ENCODE measurements at places on chromosomes 5 and 9.

DNA sequence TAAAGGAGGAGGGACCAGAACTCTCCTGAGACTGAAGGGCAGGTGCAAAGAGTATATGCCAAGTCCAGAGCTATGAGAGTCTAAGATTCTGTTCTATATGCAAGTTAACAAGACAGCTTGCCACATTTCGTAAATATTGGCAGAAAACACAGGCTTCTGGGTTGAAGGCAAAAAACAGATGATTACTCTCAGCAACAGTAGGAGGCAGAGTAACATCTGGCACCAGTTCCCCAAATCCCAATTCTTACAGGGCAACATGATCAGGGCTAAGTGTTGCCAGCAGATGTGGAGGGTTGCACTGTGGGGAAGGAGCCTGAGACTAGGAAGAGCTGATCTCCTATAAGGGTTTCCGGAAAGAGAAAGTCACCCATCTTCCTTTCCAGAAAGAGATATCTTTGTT, 179.4 kb downstream of the PJA2 start:
- no peak for DNase-seq

DNA sequence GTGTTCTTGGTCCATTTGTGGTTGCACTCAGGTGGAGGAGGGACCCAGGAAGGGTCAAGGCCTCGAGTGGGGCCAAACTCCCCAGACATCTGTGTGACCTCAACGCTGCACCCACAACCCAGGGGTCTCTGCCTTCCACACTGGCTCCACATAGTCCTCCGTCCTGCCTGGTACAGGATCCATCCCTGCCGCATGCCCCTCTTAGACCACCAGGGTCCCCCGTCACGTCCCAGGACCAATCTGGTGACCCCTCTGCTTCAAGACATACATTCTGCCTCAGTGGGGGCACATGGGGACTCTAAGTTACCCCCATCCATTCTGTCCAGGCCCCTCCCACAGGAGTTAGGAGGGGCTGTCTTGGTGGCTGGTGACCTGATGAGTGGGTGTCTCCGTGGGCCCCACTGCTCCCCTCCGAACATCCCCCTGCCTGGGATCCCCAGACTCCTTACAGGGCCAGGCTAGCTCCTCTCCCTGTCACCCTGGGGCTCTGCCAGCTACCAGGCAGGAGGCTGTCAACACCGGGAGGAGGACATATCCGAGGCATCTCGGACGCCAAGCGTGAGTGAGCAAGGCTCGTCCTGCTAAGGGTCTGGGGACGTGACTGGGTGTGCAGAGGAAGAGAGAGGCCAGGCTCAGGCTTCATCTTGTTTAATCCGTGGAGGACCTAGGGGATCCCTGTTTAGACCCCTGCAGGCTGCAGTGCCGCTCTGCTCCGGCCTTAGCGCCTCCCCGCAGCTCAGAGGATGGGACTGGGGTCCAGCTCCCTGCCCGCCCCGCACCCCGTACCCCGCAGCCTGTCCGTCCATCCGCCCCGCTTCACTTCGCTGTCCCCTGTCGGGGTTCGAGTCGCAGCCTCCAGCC, 32.3 kb downstream of the TSPAN17 start:
- no peak for DNase-seq

DNA sequence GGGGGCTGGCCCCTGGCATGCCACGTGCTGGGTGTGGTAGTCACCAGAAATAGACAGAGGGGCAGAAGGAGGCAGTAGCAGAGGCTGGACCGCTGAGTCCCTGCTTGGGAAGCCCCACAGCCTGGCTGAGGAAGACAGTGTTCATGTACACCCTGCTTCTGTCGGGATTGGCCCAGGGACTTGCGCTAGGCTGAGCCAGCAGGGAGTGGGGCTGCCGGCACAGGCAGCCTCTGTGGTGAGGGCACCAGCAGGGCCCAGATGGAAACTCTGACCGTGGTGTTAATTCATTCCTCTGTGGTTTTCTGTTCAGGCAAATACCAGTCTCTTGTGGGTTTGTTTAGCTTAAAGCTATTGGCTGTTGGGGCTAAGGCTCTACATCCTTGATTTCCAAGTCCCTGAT, 108.6 kb upstream of the RAD23B start:
- no peak for DNase-seq

DNA sequence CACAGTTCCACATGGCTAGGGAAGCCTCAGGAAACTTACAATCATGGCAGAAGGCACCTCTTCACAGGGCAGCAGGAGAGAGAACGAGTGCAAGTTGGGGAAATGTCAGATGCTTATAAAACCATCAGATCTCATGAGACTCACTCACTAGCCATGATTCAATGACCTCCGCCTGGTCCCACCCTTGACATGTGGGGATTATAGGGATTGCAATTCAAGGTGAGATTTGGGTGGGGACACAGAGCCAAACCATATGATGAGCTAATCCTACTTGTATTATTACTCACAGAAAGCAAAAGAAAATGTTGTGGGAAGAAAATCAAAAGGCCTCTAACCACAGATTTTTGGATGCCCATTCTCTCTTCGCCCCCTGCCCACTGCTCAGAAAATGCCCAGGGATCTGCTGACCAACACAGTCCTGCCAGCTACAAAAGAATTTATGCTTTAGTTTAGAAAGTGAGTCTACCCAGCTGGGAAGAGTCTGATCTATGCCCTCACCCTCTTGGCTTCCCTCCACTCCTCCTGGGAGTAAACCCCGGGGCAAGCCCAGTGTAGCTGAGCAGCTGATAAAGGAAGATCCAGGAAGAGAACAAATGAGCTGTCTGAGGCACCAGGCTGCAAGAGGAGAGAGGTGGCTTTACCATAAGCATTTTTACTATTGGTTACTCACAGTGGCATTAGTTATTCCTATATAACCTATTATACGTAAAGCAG, 53.1 kb downstream of the RNF130 start:
- DNase-seq: no peak

DNA sequence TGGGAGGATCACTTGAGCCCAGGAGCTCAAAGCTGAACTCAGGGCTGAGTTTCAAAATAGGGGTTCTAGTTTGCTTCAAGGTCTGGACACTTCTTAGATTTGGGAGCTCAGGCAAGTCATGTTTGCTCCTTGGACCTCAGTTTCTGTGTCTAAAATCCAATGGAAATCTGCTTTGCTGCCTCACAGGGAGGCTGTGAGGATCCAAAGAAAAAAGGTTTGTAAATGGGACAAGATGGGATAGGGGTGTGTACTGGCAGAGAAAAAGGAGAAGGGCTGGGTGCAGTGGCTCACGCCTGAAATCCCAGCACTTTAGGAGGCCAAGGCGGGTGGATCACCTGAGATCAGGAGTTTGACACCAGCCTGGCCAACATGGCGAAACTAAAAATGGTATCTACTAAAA, 39.6 kb upstream of the SH3PXD2B start:
- no peak for DNase-seq
